Activated T-cell treated with anti-CD3 and anti-CD28 coated beads, Interleukin-2, amount 50 U/mL, for 72 hours (primary cell): ENCODE measurements at places on chromosomes 2 and 18. TPM values are rescaled to one million over a fixed set of nuclear protein-coding genes. Genes with fewer than 3 reads are reported as not detected.

The TSPYL6 gene
- not detected for total RNA-seq

- DNase-seq: no peak
- peaks cover 3% of the 10 kb centered on the region for H3K36me3 ChIP-seq
- no peak overlapping the region for H3K4me3 ChIP-seq
- H3K27me3 ChIP-seq: no peaks in the 10 kb centered on the region
- peaks cover 30% of the 10 kb centered on the region for H3K4me1 ChIP-seq
These were observed 53.5 kb downstream of the ATL2 start for GRCh38 chr2:38323623-38324022.

DNA sequence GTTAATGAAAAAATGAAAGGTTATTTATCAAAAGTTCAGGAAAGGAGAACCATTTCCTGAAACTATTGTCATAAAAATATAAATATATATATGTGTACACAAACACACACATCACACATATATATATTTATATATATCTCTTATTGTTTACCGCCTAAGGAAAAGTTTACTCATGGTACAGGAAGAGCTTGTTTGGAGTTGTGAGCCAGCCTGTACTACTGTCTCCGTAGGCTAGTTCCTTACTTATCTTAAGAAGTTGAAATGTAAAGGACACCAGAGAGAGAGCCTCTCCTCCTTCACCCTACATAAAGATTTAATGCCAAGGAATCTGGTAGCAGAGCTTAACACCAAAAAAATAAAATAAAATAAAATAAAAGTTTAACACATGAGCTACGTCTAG lies 19.6 kb downstream of the DSC1 start:
- H3K27me3 ChIP-seq: no peaks in the 10 kb centered on the region
- no peaks in the 10 kb centered on the region for H3K4me1 ChIP-seq
- H3K4me3 ChIP-seq: no peak overlapping the region
- H3K36me3 ChIP-seq: peaks cover 4% of the 10 kb centered on the region

DNA sequence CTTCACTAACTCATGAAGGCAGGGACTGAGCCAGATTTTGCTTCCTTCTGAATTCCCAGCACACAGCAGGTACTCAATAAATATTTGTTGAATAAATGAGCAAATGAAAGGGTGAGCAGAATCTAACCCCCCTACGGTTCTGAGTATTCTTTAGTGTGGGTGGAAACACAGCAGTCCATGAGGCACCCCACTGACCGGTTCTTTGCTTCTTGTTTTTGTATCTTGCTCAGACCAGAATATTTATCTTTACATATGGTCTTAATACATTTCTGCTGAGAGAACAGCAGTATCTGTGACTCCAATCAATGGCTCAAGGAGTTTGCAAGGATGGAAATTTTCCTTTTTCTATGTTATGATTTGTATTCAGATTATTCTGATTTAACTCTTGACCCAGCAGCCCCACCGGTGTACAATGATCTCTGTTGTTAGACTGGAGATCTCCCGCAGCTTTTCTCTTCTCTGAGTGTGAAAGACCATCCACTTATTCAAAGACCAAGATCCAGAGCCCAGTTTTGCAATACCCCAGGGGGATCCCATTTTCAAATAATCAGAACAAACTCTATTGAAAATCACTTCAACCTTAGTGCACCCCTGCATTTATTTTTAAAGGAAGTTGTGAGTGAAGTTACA lies 506.5 kb upstream of the TNP1 start:
- peaks cover 6% of the 10 kb centered on the region for H3K4me1 ChIP-seq
- H3K27me3 ChIP-seq: no peaks in the 10 kb centered on the region
- no peaks in the 10 kb centered on the region for H3K36me3 ChIP-seq

DNA sequence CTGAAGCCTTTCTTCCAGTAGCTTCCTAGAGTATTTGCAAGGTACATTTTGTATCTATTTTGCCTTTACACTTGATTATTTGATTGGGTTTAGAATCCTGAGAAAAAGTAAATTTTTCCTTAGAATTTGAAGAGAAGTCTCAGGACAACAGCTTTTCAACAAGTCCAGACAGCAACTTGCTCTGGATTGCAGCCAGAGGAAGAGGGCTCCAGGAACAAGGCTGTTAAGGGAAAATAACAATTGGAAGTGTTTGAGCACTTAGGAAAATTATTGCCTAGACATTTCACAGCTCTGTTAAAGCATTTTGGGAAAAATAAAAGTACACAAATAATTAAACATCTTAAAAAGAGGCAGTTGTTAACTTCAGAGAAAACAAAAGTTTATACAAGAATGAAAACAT lies 58.3 kb upstream of the RAPGEF4 start:
- DNase-seq: no peak
- peaks cover 11% of the 10 kb centered on the region for H3K4me1 ChIP-seq
- H3K27ac ChIP-seq: no peak overlapping the region
- H3K27me3 ChIP-seq: peaks cover 6% of the 10 kb centered on the region

DNA sequence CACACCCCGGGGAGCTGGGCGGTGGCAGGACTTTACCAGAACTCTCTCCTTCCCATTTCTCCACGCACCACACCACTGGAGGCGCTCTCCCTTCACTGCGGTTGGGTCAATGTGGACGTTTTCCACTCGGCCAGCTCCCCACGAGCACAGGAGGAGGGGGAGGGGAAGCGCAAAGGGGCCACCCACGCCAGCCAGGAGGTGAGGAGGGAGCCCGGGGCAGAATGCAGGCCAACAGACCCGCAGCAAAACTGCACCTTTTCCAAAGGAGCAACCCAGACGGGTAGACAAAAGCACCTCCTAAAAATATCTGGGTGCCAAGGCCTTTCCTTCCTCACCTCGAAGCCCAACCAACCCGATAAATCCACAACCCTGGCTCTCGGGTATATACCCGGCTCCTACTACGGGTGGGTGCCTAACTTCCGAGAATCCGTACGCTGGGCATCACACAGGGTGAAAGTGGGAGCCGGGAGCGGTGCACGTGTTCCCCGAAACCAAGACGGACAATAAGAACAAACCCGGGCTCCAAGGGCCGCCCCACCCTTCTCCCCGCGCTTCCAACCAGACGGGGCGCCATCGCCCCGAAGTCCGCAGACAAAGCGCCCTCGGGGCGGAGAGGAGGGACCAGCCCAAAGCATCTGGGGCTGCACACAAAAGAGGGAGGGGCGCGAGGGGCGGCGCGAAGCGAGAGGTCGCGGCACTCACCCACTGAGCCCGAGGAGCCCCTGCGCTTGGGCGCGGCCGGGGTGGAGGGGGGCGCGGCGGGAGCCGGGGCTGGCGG lies 1.0 kb downstream of the RTN4 start:
- DNase-seq: peak; percentile 86
- peak overlapping the region; percentile 64 for H3K27ac ChIP-seq
- H3K4me3 ChIP-seq: peak overlapping the region; percentile 100
- no peaks in the 10 kb centered on the region for H3K27me3 ChIP-seq

DNA sequence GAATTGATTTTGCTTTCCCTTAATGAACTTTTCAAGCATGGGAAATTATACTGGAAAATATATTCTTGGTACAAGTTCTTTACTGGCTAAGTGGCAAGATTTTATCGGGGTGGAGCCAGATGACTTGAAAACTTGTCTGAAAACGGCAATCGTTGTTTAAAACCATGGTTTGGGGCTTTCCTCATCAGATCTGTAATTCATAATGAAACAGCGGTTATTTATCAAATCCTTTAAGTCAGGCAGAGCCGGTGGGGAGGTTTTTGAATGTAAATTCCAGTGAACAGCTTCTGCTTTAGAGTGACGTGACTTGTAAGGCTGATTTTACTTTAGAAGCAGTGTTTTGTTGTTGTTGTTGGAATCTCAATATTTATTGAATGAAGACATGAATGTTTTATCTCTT lies 2.6 kb downstream of the SEC11C start:
- peak overlapping the region; percentile 96 for H3K4me3 ChIP-seq
- peak; percentile 42 for DNase-seq
- H3K27me3 ChIP-seq: no peaks in the 10 kb centered on the region
- no peaks in the 10 kb centered on the region for H3K36me3 ChIP-seq
- peak overlapping the region; percentile 98 for H3K27ac ChIP-seq

GRCh38 chr18:8614875-8615274 lies 5.6 kb downstream of the RAB12 start:
- peaks cover 16% of the 10 kb centered on the region for H3K36me3 ChIP-seq
- no peaks in the 10 kb centered on the region for H3K27me3 ChIP-seq
- no peak for DNase-seq
- peaks cover 75% of the 10 kb centered on the region for H3K4me1 ChIP-seq
- peak overlapping the region; percentile 48 for H3K27ac ChIP-seq

- DNase-seq: no peak
- H3K4me1 ChIP-seq: peaks cover 67% of the 10 kb centered on the region
- H3K27ac ChIP-seq: no peak overlapping the region
These were observed 41.2 kb downstream of the AGFG1 start for GRCh38 chr2:227513113-227513512.

DNA sequence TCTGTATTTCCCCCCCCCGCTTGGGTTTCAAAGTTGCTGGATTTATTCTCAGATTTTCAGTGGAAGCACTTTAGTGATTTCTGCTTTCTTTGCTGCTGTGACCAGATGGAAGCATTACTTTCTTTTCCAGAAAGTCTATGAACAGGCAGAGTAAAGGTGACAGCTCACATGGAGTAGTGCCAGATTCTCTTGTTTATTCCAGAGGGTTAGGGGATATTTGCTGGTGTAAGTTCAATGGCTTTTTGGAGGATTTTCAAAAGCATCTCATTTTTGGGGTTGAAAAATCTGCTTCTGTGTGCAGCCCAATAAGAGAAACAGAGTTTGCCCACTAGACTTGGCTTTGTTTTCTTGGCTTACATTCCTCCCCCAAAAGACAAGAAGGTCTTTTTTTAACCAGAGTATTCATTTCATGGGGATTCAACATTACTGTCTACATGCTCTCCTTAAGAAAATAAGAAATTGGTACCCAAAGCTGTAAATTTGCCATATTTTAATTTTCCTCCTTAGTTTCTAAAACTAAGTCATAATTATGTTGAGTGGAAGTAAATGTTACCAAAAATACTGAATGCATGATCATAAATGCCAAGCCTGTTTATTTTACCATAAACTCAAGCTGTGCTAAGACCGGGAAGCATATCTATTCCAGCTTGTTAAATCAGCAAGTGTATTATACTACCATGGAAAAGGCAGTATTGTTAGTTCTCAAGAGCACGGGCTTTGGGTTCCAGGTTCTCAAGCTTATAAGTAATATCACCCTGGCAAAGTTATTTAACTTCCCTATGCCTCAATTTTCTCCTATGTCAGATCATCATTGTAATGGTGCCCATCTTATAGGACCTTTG lies 557.2 kb downstream of the CPS1 start:
- no peaks in the 10 kb centered on the region for H3K27me3 ChIP-seq
- no peak for DNase-seq
- no peaks in the 10 kb centered on the region for H3K4me1 ChIP-seq
- H3K36me3 ChIP-seq: no peaks in the 10 kb centered on the region
- H3K27ac ChIP-seq: no peak overlapping the region

DNA sequence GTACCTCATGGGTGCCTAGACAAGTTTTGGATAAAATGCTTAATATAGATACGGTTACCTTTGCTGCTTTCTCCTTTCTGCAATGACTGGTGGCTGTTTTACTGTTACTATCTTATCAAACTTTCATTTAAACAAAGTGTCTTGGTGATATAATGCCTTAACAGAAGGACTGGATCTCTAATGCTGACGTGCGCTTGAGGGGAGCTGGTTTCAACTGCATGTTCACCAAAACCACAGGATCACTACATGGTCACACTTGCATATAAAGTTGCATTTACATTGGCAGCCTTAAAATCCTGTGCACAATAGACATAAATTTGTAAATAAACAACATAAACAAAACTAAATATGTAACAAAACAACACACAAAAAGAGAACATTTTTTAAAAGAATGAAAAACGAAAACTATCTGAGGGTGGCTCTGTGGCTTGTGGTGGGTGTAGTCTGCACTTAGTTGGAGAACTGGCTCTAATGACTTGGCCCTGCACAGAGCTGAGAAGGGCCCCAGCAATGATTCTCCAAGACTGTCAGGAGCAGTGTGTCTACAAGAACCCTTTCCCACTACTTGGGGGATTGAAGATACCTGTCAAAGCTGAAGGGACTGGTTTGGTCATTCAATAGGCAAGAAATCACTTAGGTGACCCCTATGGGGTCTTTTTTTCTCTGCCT lies 135.5 kb downstream of the UXS1 start:
- H3K4me3 ChIP-seq: peak overlapping the region; percentile 11
- DNase-seq: no peak
- H3K4me1 ChIP-seq: peaks cover 59% of the 10 kb centered on the region
- no peak overlapping the region for H3K27ac ChIP-seq

DNA sequence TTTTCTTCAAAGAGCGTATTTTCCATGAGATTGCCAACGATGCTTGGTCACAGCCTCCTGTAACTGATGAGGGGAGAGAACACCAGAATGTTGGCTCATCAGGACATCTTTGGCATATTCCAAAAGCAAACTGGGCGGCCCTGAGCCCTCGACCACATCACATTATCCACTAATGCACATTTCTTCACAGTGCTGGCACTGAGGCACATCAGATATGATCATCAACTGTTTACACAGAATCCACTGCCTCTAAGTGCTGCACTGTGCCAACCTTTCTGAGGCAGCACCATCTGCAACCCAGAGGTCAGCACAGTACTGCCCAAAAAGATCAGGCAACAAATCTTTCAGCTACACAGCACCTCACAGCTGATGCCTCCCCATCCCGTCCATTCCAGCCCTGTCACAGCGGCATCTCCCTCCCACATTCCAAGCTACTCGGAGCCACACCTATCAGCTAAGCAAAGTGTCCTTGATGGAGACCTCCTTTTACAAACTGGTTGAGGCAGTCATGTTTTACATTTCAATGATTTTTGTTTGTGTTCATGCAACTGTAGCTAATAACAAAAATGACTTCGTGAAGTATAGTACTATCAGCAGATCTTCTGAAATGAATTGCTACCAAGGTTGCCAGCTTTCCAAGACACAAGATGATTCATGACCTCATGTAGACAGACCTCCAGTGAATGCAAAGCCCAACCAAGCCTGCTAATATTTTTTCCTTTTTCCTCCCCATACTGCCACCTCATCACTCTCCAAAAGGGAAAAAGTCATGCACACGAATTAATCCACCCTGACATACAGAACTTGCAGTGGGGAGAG lies 32.3 kb downstream of the MYO5B start:
- H3K27me3 ChIP-seq: peaks cover 66% of the 10 kb centered on the region
- no peak overlapping the region for H3K4me3 ChIP-seq
- no peaks in the 10 kb centered on the region for H3K36me3 ChIP-seq
- H3K4me1 ChIP-seq: no peaks in the 10 kb centered on the region
- no peak for DNase-seq

GRCh38 chr18:37754141-37754540 lies 188.5 kb upstream of the CELF4 start:
- H3K27me3 ChIP-seq: peaks cover 4% of the 10 kb centered on the region
- H3K27ac ChIP-seq: no peak overlapping the region
- H3K36me3 ChIP-seq: no peaks in the 10 kb centered on the region
- H3K4me3 ChIP-seq: no peak overlapping the region
- no peaks in the 10 kb centered on the region for H3K4me1 ChIP-seq

DNA sequence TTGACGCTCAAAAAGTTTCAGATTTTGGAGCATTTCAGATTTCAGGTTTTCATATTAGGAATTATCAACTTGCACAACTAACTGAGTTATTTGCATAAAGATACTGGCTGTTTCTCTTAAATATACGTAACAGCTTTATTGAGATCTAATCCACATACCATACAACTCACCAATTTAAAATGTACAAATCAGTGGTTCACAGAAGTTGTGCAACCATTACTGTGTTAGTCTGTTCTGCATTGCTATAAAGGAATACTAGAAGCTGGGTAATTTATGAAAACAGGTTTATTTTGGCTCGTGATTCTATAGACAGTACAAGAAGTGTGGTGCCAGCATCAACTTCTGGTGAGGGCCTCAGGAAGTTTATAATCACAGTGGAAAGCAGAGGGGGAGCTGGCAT lies 8.2 kb downstream of the ATIC start:
- peaks cover 34% of the 10 kb centered on the region for H3K4me1 ChIP-seq
- no peaks in the 10 kb centered on the region for H3K27me3 ChIP-seq
- no peak overlapping the region for H3K4me3 ChIP-seq
- no peak overlapping the region for H3K27ac ChIP-seq
- peaks cover 15% of the 10 kb centered on the region for H3K36me3 ChIP-seq
